ENCODE measurements at places on chromosomes 12 and 14.

DNA sequence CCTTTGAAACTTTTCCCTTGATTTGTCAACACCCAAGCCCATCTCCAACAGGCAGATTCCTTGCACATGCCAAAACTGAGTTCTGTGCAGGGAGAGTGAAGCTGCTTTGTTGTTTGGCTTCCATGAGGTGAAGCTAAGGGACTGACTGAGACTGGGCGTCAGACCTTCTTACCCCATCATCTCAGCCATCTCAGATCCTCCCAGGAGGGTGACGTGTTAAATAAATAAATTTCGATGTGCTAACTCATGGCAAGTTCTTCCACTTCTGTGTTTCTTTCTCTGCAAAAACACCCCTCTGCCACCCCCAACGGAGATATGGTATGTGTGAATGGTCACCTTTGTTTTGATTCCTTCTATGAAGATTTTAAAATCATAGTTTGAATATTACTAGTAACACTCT, 17.8 kb downstream of the UTP20 start:
- no peak for DNase-seq

DNA sequence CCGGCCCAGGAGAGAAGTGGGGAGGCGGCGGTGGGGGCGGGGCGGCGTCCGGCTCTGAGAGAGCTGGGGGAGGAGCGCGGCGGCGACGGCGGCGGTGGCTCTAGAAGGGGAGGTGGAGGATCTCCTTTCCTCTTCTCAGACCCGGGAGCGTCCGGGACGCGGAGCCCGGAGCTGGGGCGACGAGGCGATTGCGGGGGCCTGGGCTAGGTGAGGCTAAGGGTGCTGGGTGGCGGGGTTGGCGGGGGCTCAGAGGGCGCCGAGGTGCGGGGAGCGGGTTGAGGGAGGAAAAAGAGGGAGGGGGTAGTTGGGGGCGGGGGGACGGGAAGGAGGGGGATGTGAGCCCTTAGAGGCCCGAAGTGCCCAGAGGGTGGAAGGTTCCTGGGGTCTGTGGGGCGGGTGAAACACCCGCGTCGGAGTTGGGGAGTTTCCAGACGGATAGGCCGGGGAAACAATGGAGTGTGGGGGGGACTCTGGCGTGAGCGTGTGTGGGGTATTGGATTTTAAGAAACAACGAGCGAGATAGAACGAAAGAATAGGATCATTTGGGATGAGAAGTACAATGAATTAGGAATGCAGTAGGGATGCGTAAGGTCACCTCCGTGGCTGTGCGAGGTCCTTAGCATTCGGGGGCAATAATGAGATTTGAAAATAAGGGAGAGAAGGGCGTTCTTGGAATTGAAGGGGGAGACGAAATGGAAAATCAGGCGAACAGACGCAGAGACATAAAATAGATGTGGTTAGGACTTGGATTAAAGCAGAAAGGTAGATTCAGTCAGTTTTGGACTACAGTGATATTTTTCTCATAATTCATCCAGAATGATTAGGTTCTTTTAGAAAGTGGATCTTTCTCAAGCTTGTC, at the start of gene SPATS2:
TSS of gene SPATS2 (plus strand) at position 82 of the 859 bp plus-strand sequence. CDS start 93,551 bp downstream, outside the sequence.
- DNase-seq = no peak

DNA sequence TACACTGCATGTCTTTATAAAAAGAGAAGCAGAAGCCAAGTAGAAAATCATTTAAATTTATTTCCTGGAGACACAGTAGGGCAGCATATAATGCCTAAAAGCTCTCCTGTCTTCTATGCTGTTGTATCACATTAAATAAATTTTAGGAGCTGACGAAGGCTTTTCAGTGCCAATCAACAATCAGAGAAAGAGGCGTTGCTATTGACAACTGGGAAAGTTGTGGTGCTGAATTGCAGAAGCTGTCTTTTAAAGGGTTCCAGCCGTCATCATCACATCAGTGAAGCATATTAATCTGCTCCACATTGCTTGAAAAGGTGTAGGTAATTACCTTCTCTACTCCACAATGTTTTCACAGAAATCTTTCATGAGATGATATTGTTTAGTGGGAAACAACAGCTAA, 103.9 kb downstream of the FSCB start:
- DNase-seq = no peak

DNA sequence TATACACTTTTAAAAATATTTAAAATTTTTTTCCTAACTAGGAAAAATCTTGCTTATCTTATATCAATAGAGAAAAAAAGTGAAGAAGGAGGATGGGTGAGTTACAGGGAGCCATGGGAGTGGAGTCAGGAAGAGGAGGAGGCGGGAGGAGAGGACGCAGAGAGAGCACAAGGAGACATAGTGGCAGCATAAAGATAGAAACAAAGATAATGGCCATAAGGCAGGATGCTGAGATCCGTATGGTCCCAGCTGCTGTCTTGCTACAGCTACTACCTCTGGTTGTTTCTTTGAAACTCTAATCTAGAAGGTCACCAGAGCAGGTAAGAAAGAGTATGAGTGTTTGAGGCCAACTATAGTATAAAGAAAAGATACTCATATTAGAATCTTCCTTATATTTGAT, 2.6 kb upstream of the SOX5 start:
- DNase-seq = no peak

DNA sequence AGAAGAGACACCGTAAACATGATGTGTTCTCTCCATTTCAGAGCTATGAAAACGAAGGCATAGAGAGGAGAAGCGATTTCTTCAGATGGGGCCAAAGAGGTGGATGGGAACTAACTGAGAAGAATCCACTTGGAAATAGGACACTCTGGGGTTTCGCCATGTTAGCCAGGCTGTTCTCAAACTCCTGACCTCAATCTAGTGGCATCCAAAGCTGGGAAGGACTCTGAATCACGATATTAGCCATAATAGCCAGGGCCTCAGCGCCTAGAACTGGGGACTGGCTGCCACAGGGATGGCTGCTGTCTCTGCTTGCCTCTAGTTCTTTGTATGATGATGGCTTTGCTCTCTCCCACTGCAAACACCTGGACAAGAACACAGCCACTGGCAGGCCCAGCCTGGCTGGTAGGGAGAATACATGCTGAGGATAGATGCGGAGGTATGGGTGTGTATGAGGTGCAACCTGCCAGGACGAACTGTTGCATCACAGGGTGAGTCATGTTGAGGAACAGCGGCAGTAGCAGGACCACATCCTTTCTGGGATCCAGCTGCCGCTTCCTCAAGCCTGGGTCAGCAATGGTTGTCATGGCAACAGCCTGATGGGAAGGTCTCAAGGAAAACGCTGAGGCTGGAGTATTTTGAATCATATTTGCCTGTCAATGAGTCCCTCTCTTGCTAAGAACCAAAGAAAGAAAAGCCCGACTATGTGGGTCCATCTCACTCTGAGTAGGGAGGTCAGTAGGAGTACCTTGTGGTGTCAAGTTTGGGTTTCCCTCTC, 31.1 kb downstream of the CCDC177 start:
- peak; percentile 4 for DNase-seq

DNA sequence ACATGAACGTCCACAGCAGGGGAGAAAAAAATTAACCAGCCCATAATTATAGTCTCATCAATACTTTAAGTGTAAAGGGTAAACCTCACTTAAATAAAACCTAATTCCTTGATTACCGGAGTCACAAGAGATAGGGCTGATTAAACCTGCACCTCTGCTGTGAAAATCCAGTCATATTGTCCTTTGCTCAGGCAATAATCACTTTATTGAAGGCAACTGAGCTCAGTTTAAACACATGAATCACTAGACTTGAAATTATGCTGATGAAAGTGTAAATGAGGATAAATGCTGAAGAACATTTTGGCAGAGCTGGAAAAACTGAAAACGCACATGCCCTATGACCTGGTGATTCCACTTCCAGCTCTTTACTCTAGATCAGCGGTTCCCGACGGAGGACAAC, 6.7 kb upstream of the HRK start:
- DNase-seq = no peak

GRCh38 chr12:108773798-108774788, 42.8 kb upstream of the CORO1C start:
- DNase-seq = no peak

GRCh38 chr14:27409944-27410343, 812.1 kb upstream of the NOVA1 start:
- DNase-seq = no peak

Measured in stimulated activated CD8-positive, alpha-beta memory T cell treated with anti-CD3 and anti-CD28 coated beads, Interleukin-7, amount 100 ng/mL, for 1 hour (primary cell).